GM04503 (cell line): ENCODE measurements at places on chromosomes 1 and 21.

DNA sequence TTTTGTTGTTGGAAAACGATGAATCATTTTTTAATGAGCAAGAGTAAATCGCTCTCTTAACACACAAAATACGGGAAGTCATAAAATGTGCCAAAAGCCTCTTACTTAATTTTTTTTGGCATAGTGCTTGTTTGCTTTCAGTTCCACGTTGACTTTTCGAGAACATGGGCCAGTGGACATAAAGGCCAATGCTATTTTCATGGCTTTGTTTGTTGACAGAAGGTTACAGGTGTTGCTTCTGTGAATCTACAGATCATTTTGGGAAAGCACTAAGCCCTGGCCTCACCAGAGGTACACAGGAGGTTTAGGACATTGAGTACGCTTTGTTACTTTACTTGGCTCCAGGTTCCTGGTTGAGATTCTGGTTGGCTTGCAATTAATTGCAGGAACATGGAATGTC is 199.4 kb upstream of the HMCN1 start:
- no peak for DNase-seq

- no peak for DNase-seq
Measured at GRCh38 chr1:168843401-168843800, 114.4 kb upstream of the DPT start.

GRCh38 chr1:24961961-24962861 is 32.1 kb upstream of the RUNX3 start:
- DNase-seq, result no peak

DNA sequence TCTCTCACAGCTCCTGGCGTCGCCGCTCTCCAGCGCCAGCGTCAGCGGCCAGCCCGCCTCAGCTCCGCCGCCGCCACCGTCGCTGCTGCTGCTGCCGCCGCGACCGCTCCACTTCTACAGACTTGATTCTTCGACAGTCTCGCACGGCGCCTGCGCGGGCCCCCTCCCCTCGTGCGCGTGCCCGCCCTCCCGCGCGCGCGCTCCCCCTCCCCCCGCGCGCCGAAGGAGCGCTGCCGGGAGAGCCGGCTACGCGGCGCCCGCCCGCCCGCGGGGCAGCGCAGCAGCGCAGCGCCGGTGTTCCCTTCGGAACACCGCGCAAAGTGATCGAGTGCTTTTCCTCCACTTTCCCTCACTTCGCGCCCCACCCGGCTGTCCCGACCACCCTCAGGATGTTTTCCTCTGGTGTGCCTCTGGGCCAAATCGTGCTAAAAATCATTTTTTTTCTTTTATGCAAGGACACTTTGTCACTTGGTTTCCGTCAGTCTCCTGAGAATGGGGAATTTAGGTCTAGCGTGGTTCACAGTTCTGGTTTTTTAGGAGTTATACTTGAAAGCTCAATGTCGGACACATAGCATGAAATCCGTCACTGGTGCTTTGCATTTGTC is at the start of gene IRF2BP2:
Gene IRF2BP2 (minus strand): TSS at position 118 of the 605 bp plus-strand sequence. CDS start 684 bp downstream, outside the sequence.
- DNase-seq, result no peak

DNA sequence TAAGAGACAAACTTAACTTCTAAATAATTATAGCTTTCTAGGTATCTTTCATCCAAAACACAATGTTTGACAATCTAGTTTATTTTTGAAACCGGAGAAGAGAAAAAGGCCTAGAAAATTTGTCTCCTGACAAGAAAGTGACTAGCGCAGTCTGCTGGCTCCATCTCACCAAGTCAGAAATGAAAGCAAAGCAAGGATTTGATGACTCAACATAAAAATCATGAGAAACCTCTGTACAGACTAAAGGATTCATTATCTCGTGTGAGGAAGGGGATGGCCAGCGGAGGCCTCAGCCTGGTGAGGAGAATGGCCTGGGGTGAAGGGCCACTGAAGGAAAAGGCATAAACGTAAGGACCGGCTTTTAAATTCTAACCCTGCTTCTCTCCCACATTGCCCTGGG is 20.0 kb upstream of the TSNAX start:
- DNase-seq, result no peak
